T-helper 2 cell treated with Interferon-gamma antibody and Interleukin-4, amounts not matched to agents 100 ng/mL and 5 ng/mL, for 36 hours (primary cell): ENCODE measurements at places on chromosomes 12 and 14. TPM values are rescaled to one million over a fixed set of nuclear protein-coding genes. Genes with fewer than 3 reads are reported as not detected.

DBX2 gene
- total RNA-seq, result not detected in 2 replicates

TMEM253 gene
- not detected in 2 replicates for total RNA-seq

NINJ2 gene
- 8.4 and 8.6 TPM in 2 replicates for total RNA-seq

SRSF5 gene
- 312 and 324 TPM in 2 replicates for total RNA-seq

DAO gene
- total RNA-seq, result not detected in 2 replicates

MIPOL1 gene
- not detected in 2 replicates for total RNA-seq

LRCOL1 gene
- total RNA-seq, result not detected in 2 replicates

KRT5 gene
- total RNA-seq, result not detected in 2 replicates

DNAJC22 gene
- total RNA-seq, result 0.11 TPM in 1 of 2 replicates, not detected in the other

ATN1 gene
- total RNA-seq, result 35.9 and 37.0 TPM in 2 replicates

RNFT2 gene
- 8.6 and 9.0 TPM in 2 replicates for total RNA-seq

CBLN3 gene
- total RNA-seq, result 5.0 and 5.5 TPM in 2 replicates

SLC22A17 gene
- total RNA-seq, result 1.4 and 2.0 TPM in 2 replicates

SRRM4 gene
- not detected in 2 replicates for total RNA-seq

TMEM179 gene
- 0.11 and 0.30 TPM in 2 replicates for total RNA-seq

SLC25A21 gene
- not detected in 2 replicates for total RNA-seq

OR4K2 gene
- total RNA-seq, result not detected in 2 replicates

DEPDC4 gene
- 2.0 and 2.1 TPM in 2 replicates for total RNA-seq

PPP2R5C gene
- total RNA-seq, result 237 and 240 TPM in 2 replicates

CACNA1C gene
- 0.09 and 0.14 TPM in 2 replicates for total RNA-seq
